NCI-H2171 (cell line): ENCODE measurements at places on chromosomes 12 and 14.

DNA sequence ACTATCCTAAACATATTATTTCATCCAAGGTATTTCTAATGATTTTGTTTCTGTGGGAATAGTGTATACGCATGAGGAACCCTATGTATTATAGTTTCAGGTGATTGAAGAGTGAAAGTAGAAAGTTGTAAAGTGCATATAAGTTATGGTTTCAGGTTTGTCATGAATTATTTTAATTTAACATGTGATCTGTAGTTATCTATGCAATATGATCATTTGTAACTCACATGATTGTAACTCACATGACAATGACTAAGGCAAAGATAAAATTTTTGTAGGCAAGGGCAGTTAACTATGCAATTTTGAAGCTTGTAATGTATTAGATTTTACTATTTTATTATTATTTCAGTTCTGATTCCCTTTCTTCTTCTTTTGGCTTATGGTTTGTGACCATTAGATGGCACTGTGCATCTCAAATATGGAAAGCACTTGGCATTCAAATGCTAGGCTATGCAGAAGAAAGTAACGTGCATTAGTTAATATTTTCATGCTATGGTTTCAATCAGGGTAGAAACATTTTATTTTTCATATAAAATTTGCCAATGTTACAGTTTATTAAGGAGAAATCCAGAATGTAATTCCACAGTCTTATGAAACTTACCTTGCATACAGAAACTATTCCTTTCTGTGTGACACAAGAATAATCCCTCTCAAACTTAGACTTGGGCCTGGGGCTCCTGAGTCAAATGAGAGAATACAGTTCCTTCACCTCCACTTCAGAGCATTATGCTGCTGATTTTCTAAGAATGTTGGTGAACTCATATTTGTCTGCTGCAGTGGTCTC is 15.8 kb upstream of the TMEM30B start:
- peak; percentile 12 for DNase-seq

GRCh38 chr12:45224311-45224710 is 8.4 kb downstream of the ANO6 start:
- no peak for DNase-seq

GRCh38 chr14:69356903-69357543 is 41.1 kb downstream of the ERH start:
- DNase-seq = no peak

DNA sequence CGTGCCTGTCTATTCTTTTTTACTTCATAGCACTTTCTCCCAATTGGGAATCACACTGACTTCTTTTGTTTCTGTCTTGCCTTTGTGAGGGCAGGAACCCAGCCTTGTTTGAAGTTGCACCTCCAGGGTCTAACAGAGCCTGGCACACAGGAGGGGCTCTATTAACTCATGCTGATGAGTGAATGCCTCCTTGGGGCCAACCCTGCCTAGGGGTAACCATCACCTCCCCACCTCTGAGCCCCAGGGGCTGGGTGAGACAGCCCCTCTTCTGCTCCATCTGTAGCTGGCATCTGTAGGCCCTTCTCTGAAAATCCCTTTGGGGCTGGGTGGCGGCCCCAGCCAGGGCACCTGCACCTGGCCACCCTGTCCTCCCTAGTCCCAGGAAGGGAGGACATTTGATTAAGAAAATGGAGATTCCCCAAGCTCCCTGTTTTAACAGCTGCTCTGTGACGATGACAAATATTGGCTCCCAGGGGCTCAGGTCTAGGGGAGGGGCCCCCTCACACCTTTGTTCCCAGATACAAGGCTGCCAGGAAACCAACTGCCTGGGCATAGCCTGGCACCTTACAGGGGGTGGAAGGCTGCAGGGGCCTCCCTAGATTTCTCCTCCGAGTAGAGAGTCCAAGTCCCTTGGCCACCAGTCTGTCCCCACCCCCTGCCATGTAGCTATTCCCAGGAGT is 11.8 kb downstream of the TAMALIN start:
- peak; percentile 81 for DNase-seq

- no peak for DNase-seq
Measured at GRCh38 chr12:109600481-109600880, 26.9 kb downstream of the MVK start.

- DNase-seq = no peak
Measured at GRCh38 chr12:76250256-76250655, 98.0 kb downstream of the BBS10 start.

GRCh38 chr14:57851354-57851753 is 14.5 kb downstream of the SLC35F4 start:
- no peak for DNase-seq

DNA sequence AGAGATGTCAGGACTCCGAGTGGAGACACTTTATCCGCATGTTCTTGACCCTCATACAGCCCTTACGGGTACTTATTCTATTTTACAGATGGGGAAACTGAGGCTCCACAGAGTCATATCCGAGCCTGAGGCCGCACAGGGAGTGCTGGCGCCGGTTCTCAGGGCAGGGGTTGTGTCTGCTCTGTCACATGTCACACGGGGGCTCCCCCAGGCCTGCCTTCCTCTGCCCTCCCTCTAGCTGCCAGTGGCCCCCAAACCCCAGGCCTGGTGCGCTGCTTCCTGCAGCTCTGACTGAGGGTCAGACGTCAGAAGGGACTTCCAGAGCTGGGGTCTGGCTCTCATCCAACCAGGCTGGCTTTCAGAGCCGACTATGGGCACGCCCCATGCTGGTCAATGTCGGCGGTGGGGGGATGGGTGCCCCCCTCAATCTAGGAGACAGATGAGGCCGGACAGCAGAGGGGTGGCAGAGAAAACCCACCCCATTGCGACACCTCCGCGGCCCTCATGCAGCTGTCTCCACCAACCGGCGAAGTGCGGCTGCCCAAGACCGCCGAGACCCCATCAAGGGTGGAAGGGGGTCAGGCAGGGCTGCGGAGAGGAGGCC is 811 bp upstream of the INF2 start:
- no peak for DNase-seq

GRCh38 chr14:89586258-89587135 is 169.5 kb upstream of the FOXN3 start:
- no peak for DNase-seq

DNA sequence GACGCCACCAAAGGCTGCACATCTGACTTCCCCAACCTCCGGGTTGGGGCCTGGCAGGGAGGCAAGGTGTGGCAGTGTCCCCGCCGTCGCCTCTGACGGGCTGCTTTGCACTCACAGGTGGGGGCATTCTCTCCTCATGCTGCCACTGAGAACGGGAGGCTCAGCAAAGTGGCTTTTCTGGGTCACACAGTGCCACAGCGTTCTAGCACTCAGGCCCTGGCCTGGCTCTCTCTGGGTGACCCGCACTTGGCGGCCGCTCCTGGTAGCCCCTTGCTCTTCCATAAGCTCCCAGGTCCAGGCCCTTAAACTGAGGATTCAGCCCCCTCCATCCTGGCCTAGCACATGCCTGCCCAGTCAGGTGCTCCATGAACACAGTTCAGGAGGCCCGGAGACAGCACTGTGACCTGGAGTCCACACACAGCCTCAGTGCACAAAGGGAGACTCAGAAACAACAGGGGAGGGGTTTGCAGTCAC is 25.2 kb downstream of the SERPINA1 start:
- no peak for DNase-seq

DNA sequence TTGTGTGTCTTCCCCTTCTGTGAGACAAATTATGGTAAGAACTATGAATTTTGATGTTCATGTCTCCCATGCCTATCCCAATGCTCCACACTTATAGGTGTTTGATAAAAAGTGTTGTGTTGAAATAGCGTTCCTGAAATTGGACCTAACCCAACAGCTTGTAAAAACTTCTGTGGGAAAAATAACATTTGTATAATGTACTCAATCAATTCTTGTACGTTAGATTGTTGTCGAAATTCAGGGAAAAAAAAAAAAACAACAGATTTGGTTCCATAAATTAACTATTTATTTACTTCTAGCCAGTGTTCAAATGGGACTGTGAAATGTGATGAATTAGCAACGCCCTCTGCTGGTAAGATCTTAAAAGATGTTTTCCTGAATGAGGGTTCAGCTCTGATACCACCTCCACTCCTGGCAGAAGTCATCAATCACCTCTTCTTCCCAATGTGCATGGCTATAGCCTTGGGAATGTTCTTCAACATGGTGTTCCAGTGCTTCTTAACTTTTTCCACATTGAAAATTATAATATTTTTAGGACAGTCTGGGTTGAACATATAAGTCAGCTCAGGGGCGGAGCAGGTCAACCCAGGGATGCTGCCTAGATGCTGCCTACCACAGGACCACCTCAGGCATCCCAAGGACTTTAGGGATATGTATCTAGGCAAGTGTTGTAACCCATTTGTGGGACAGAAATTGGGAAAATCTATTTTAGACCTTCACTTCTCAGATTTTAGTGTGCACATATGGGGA is 170.6 kb downstream of the OTOGL start:
- DNase-seq = peak; percentile 29

DNA sequence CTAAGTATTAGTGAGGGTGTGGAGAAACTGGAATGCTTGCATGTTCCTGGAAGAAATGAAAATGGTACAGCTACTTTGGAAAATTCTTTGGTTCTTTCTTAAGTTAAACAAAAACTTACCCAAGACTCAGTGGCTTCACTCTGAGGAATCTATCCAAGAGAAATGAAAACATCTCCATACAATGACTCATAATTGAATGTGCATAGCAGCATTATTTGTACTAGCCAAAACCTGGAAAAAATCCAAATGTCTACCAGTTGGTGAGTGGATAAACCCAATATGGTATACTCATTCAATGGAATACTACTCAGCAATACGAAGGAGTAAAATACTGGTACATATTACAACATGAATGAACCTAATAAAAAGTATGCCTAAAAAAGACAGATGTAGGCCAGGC is 18.0 kb upstream of the CRACR2A start:
- no peak for DNase-seq

- no peak for DNase-seq
Measured at GRCh38 chr14:53149668-53150316, 3.3 kb downstream of the DDHD1 start.

GRCh38 chr12:18492372-18493025 is 231.2 kb downstream of the PIK3C2G start:
- DNase-seq = no peak

- no peak for DNase-seq
Measured at GRCh38 chr12:14537088-14537487, 30.6 kb downstream of the PLBD1 start.

- no peak for DNase-seq
Measured at GRCh38 chr14:101192661-101193000, 289.1 kb upstream of the RTL1 start.

- no peak for DNase-seq
Measured at GRCh38 chr14:88030079-88030478, 25.1 kb downstream of the GPR65 start.

- DNase-seq = no peak
Measured at GRCh38 chr12:89947437-89948270, 239.0 kb upstream of the ATP2B1 start.

DNA sequence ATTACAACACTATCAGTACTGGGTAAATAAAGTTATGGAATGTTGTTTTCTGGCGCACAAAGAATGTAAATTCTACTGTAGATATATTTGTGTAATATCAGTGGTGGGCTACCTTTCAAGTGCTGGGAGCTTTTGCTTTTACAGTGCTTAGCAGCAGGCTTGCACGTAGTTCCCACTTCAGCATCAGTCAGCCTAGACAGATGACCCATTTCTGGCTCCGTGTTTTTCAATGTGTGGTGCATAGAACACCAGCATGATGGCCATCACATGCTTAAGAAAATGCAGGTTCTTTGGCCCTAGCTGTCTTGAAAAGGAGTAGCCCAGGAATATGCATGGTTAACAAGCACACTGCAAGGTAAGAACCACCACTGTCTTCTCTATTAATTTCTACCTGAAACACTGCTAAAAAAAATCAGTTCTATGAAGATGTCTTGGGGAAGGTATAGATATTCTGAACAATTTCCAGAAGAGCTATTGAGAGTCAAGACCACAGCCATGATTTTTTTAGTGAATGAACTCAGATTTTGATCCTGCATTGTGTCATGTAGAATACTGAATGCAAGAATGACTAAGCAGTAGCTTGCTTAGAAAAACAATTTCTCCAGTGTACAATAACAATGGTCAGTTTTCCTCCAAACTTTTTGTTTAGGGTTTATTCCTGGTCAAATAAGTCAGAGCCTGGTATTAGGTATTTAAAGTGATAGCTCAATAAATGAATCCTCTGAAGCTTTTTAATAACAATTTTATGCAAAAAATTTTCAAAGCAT is 195.7 kb downstream of the AKAP6 start:
- DNase-seq = no peak

DNA sequence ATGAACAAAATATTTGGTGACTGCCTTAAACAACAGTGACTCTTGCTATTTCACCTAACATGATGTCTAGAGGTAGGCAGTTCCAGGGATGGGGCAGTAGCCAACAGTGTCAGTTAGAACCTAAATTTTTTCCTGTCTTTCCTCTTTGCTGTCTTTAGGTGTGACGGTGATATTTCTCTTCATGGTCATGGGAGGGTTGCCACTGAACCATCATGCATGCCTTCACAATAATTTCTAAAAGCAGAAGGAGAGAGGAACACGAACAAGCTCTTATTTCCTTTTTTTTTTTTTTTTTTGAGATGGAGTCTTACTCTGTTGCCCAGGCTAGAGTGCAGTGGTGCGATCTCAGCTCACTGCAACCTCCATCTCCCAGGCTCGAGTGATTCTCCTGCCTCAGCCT is 2.4 kb downstream of the CCDC63 start:
- DNase-seq = no peak

- no peak for DNase-seq
Measured at GRCh38 chr12:107126796-107127481, 33.6 kb upstream of the CRY1 start.

GRCh38 chr12:124557518-124558223 is 9.7 kb downstream of the NCOR2 start:
- peak; percentile 64 for DNase-seq

- no peak for DNase-seq
Measured at GRCh38 chr14:52829527-52830185, 38.2 kb upstream of the GNPNAT1 start.

- no peak for DNase-seq
Measured at GRCh38 chr14:33657476-33657875, 293.4 kb downstream of the EGLN3 start.
